ENCODE measurements at places on chromosomes 3 and 15.

DNA sequence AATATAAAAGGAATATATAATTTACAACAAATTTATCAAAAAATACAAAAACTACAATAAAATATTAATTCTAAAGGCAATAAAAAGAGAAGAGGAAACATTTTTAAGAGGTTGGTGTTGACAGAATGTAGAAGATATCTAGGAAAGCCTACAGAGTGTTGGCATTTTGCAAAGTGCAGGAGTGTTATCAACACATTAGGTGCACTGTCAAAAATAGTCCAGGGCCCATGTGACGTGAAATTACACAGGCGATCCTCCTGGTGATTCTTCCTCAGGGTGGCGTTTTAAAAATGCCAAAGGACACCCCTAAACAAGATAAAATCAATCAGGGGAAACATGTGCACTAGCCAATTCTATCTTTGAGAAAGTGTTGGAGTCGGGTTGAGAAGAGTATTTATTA, 222.7 kb downstream of the ARPP21 start:
- no peak for DNase-seq

- peak; percentile 83 for DNase-seq
Measured at GRCh38 chr3:64151342-64151871, 73.9 kb downstream of the PRICKLE2 start.

DNA sequence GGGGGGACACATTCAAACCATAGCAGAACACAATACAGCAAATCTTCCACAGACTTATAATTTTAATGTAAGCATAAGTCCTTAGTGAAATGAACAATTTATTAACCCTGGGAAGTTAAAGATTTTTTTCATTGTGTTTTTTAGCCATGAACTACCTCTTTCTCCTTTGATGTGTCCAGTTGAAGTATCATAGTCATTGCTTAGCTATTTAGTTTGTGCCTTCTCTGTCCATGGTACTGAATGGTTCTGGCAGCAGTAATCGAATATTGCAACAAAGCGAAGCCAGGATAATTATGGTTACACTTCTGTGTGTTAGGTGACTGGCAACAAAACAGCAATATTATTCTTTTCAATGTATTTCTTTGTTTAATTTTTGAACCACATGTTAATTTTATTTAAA, 403.0 kb upstream of the ONECUT1 start:
- DNase-seq, result no peak

- no peak for DNase-seq
Measured at GRCh38 chr15:34993412-34993811, 5.3 kb upstream of the ZNF770 start.

DNA sequence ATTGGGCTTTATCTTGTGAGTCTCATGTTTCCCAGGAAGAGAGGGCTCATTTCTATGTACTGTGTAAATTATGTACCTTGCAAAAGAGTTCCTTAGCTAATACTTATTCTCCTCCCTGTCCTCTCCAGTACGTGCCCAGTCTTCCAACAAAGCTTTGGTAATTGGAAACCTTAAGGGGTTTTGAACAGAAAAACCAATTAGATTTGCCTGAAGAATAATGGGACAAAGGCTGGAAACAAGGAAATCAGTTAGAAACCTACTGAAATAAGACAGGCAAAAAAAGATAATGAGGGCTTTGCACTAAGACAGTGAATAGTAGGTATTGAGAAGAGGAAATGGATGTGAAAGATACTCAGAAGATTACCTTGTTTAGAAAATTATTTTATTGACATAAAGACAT, 82.5 kb downstream of the SPRED1 start:
- no peak for DNase-seq

GRCh38 chr15:69337138-69337537, 38.4 kb downstream of the PAQR5 start:
- no peak for DNase-seq

Data from mesenchymal stem cell (in vitro differentiated cells and primary cell).